ENCODE measurements at places on chromosomes 11 and 22. TPM values are rescaled to one million over a fixed set of nuclear protein-coding genes. Genes with fewer than 3 reads are reported as not detected.

DBX1 gene
- not detected for total RNA-seq

OR10A2 gene
- not detected for total RNA-seq

TNNI2 gene
- not detected for total RNA-seq

C22orf31 gene
- not detected for total RNA-seq

LMF2 gene
- 106 TPM for total RNA-seq
